ENCODE measurements at places on chromosomes 4 and X. TPM values are rescaled to one million over a fixed set of nuclear protein-coding genes. Genes with fewer than 3 reads are reported as not detected.

- peaks cover 15% of the 10 kb centered on the region for H3K36me3 ChIP-seq
- H3K4me1 ChIP-seq, result no peaks in the 10 kb centered on the region
- H3K27me3 ChIP-seq, result no peaks in the 10 kb centered on the region
- no peak overlapping the region for H3K4me3 ChIP-seq
These were observed 109.3 kb downstream of the NFKB1 start for GRCh38 chr4:102610476-102610875.

DNA sequence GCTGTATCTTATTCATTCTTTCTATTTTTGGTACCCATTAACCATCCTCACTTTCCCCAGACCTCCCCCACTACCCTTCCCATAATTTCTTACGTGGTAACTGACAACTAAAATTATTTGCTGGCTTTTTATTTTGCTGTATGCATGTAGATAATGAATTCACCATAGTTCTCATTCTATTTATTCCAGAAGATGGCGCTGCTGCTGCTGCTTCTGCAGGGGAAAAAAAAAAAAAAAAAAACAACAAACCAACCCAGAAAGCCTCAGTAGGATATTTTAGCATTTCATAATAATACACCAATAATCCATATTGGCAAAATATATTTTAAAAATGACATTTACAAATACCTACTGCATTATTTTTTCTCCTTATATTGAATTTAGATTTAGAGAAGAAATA lies 416.6 kb upstream of the MAGEB18 start:
- H3K27ac ChIP-seq, result no peak overlapping the region
- H3K4me3 ChIP-seq, result no peak overlapping the region
- no peaks in the 10 kb centered on the region for H3K4me1 ChIP-seq
- DNase-seq, result no peak
- no peaks in the 10 kb centered on the region for H3K27me3 ChIP-seq

GRCh38 chr4:16140879-16141249 lies 57.0 kb upstream of the PROM1 start:
- H3K27ac ChIP-seq, result peak overlapping the region; percentile 67
- no peaks in the 10 kb centered on the region for H3K27me3 ChIP-seq

Gene ARAP2
- 12.5 TPM for total RNA-seq
